ENCODE measurements at places on chromosomes 11 and 22.

DNA sequence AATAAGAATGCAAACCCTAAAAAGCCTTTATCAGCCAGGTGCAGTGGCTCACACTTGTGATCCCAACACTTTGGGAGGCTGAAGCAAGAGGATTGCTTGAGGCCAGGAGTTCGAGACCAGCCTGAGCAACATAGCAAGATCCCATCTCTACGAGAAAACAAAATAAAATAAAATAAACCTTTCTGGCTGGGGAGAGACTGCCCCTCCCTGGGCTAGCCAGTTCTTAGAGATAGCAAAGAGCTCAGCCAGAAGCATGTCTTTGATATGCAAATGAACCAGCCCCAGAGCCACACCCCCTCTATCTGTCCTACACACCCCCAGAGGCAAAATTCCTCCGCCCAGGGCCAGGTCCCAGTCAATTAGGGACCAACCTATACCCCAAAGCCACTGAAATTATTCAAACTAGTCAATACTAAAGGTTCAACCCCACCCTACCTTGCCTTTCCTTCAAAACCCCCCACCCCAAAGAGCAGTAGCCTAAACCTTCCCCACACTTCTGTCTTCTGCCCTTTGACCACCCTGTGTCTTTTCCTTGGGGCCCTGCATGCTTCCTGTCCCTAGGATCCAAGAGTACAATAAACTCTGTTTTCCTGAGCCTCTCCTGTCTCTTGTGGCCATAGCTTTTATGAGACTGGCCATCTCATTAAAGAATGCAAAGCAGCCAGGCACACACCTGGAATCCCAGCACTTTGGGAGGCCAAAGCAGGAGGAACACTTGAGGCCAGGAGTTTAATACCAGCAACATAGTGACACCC is 37.3 kb upstream of the CXCR5 start:
- DNase-seq = no peak

GRCh38 chr11:35142481-35143075 is 3.6 kb downstream of the CD44 start:
- DNase-seq = peak; percentile 54

DNA sequence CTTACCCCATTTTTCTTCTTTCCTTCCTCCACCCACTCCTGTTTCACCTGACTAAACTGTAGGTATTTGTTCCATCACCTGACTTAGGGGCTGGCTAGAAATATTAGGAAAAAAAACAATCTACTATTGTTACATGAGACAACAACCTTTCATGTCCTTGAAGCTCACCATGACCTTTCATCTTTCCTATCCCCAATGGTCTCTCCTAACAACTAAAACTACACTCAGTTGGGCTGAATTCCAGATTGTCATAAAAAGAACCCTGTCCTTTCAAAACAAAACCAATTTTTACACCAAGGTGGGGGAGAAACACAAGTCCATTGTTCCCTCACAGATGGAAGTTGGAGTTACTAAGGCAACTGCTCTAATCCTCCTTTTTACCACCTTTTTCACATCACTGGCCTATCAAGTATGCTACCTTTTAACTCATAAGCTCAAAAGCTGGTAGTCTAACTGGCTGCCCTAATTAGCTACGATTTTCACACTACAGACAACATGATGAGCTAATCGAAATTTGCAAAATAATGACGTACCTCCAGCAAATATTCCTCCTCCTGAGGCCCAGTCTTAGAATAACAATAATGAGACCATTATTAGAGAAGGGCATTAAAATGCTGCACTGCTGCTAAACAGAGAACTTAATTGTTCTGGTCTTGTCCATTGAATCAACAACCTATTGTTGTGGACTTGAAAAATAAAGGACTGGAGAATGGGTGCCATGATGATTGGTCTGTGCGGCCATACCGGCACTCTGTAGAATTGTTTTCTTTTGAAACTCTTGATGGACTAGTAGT is 46.5 kb upstream of the SOX6 start:
- no peak for DNase-seq

DNA sequence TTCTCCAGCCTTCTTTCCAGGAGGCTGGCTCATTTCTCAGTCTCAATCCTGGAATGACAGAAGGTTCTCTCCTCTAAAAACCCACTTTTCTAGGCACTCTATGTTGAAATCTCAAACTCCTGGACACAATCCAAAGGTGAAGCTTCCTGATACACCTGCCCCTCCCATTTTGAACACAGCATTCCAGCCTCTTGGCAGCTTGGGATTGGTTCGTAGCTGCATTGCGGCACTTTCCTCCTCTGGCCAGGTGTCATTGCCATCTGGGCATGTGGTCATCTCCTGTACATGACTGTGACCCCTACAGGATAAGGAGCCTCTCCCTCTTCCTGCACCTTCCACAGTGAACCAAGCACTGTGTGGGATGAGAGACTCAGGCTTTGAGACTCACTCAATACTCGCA is 230.2 kb upstream of the B3GAT1 start:
- DNase-seq = no peak

- no peak for DNase-seq
These were observed 31.7 kb downstream of the EXT2 start for GRCh38 chr11:44127130-44127529.

- DNase-seq = no peak
These were observed 53.4 kb upstream of the CCND1 start for GRCh38 chr11:69587454-69588090.

DNA sequence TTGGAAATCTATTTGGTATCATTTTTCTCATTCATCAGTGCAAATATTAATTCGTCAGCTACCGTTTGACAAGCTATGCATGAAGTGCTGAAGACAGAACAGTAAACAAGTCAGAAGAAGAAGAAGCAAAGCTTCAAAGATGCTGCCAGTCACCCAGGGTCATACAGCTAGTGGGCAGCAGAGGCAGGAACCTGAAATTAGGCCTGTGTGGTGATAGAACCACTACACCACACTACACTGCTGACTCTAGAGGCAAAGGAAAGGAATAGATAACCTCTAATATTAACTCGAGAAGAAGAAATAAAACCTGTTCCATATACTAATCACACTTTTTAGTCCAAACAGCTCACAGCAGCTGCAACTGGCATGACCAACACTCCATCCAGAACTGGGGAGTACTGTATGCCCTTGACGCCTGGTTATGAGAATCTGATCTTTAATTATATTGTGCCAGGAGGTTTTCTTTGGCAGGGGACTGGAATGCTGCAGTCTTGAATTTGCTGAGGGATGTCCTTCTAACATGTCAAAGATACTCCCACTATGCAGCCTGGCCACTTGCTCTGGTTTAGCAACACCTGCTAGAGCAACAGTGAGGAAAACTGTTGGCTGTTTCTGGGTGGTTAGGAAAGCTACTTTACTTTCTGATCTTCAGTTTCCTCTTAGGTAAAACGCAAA is 73.0 kb downstream of the PAK1 start:
- no peak for DNase-seq

GRCh38 chr22:38919631-38920190 is 37.7 kb upstream of the APOBEC3A start:
- DNase-seq = no peak

DNA sequence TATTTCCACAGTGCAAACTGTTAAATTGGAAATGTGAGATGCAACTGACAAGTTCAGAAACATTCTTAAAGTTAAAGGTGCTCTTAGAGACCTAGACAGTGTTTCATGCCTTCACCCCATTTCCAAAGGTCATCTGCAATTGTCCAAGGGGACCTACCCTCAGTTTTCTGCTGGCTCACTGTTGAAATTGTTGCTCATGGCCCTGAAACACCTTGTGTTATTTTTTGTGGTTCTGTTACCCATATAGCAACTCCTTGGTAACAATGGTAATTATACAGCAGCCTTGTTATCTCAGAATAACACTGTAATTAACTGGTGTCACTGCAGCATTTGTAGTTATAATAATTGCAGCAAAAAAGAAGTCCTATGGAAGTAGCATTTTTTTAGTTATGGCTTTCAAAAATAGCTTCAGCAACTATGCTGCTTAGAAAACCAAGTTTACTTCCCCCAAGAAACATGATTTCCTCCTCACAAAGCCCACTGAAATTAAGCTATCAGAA is 49.2 kb upstream of the CCDC34 start:
- no peak for DNase-seq

DNA sequence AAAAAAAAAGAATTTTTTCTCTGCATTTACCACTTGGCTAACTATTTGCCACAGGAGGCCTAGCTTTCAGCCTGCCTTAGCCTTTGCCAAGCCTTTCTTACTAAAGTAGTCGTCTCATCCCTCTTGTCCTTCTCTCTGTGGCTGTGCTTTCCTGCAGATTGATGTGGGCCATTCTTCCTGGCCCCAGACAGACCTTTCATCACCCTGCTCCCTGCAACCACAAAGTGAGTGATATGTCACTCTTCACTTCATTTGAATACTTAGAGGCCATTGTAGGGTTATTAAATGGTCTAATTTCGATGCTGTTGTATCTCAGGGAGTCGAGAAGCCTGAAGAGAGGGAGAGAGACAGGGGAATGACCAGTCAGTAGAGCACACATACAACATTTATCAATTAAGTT is 37.6 kb downstream of the ART5 start:
- no peak for DNase-seq

GRCh38 chr22:21082248-21082647 is 36.5 kb downstream of the LRRC74B start:
- no peak for DNase-seq

GRCh38 chr11:12410006-12410728 is 32.8 kb downstream of the PARVA start:
- DNase-seq = no peak

- no peak for DNase-seq
These were observed 2.4 kb downstream of the LMO1 start for GRCh38 chr11:8261291-8261690.

- no peak for DNase-seq
These were observed 7.4 kb downstream of the PRR33 start for GRCh38 chr11:1884303-1884700.

DNA sequence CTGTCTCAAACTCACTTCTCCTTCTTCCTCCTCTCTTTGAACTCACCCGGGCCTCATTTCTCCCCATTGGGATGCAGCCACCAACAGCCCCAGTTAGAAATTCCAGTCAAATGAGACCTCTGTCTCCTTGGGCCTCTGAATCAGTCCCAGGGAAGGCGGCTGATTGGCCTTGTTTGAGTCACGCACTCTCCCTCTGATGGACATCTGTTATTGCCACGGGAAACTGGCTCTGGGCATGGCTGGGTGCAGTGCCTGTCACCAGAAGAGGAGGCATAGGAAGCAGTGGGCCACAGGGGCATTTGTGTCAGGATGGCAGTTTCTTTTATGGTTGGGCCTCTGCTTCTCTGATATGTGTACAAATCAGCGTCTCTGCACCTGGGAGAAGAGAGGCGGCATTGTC is 9.6 kb upstream of the WNT11 start:
- no peak for DNase-seq

DNA sequence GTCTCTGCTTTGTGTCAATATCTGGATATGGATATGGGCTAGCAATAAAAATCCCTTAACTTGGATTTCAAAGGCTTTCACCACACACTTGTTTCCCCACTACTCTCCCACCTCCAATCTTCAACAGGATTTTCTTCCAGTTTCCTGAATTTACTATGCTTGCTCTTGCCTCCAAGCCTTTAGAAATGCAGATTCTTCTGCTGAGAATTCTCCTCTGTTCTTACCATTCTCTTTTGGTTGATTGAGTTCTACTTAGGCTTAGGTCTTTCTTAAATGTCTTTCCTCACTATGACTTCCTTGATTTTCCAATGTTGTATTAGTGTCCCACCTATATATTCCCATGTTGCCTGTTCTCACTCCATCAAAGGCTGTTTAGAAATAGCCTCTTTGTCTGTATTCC is 1502.4 kb upstream of the TENM4 start:
- DNase-seq = no peak

- no peak for DNase-seq
These were observed 5.6 kb downstream of the PTDSS2 start for GRCh38 chr11:455566-456147.

- DNase-seq = peak; percentile 80
These were observed 11.4 kb downstream of the IGSF9B start for GRCh38 chr11:133945087-133945974.

- no peak for DNase-seq
These were observed 6.4 kb upstream of the UBASH3B start for GRCh38 chr11:122649116-122649515.

DNA sequence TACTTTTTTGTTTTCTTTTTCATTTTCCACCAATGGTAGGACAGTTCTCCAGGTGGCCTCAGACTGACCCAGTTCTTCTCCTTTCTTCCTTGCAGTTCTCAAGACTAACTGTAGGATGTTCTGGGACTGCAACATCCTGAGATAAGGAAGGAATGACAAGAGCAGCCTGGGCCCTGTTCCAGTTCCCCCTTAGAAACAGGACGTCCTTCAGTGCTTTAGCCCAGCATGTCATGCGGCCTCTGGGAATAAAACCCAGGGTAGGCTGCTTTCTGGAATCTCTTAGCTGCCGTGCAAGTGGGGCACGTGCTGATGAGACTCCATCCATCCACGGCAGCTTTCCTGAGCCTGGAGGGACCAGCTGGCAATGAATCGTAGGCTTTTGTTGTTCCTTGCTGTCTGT is 24.0 kb upstream of the CADM1 start:
- DNase-seq = no peak

GRCh38 chr11:17798253-17798652 is 63.7 kb downstream of the KCNC1 start:
- DNase-seq = no peak

DNA sequence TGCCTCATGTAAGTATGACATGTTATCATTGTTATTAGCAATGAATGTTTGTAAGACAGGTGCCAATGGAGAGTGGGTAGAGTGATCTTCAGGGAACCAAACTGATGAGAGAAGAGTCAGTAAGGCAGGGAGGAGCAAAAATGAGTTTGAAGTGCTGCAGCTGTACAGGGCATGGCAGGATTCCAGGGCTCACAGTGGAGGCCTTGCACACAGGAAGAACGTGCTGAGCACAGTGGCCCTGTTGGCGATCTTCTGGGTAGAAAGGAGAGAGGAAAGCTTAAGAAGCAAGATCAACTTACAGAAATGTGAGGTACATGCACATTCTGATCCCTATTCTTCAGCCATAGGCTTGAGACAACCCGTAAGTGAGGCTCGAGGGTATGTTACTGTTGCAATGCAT is 219.3 kb upstream of the TMEM45B start:
- no peak for DNase-seq

- peak; percentile 18 for DNase-seq
These were observed 131.7 kb downstream of the MICAL2 start for GRCh38 chr11:12241971-12242672.

GRCh38 chr11:115191761-115192160 is 312.5 kb downstream of the CADM1 start:
- DNase-seq = no peak

GRCh38 chr11:13761716-13762115 is 93.2 kb downstream of the FAR1 start:
- DNase-seq = no peak

DNA sequence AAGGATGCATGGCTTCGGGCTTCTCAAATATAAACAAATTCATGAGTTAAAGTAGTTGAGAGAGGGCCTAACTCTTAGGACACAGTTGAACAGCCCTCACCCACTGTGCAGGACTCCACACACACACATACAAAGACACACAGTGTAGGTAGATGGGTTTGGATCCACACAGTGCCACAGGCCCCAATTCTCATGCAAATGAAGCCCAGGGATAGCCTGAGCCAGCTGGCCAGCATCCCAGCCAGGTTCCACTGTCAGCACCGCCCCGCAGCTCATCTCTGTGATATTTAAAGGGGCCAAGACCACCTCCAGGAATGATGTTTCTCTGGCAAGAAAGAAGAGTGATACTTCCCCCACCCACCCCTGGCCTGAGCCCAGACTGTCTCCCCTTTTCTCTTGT is 11.7 kb downstream of the SLC35C1 start:
- DNase-seq = no peak

- no peak for DNase-seq
These were observed 109.4 kb downstream of the KIF18A start for GRCh38 chr11:27998552-27998951.

GRCh38 chr11:93524173-93524536 is 19.0 kb downstream of the SMCO4 start:
- DNase-seq = no peak

All from CD4-positive, alpha-beta T cell treated with Interleukin-6 at 100 ng/mL for 8 hours (primary cell).